ENCODE measurements at places on chromosomes 6 and 20.

GRCh38 chr6:21526974-21527373 is 66.6 kb upstream of the SOX4 start:
- no peak for DNase-seq

DNA sequence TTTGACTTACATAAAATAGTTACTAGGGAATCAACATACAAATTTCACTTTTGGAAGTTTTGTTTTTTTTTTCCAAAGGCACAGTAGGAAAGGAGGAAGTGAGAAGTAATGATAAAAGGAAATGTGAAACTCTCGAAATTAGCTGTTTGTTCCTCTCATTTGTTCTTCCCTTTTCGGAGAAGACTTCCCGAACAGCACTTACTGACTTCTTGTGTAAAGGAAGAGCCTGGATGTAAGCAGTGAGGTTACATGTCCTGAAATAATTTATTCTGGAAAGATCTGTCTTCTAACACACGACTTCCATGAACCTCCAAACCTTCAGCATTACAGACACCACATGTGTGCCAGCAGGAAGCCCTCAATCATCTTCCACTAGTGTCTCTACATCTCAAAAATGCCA is 59.1 kb downstream of the KIF16B start:
- no peak for DNase-seq

- no peak for DNase-seq
These were observed 120.9 kb downstream of the SYCP2 start for GRCh38 chr20:59812286-59813125.

- DNase-seq = no peak
These were observed 17.1 kb upstream of the BPI start for GRCh38 chr20:38286586-38287531.

DNA sequence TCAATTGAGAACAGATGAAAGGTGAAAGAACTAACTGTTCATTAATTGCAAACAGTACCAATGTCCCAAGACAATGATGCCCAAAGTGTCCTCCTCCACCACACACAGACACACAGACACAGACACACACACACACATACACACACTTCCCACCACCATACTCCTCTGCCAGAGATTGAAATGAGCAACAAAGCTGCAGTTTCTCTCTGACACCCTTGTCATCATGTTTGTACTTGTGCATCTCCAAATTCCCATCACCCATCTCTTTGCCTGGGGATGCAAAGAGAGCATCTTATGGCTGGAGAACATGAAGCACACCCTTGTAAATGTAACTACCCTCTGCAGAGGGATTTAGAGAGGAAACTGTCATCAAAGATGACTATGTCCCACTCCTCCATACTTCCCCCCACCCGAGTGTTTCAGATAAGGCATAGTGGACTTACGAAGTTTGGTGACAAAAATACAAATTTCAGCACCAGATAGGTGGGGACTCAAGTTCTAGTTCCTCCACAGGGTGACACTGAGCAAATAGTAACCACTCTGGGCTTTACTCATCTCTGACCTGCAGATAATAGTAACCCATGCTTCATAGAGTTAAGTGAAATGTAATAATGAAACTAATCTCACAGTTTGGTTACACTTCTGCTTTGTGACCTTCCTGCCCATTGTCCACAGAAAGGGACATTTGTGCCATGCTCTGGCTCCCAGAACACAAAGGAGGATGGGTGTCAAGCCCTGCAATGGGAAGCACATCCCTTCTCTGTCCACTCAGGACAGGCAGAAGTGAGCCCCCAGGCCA is 8.7 kb downstream of the MAFB start:
- DNase-seq = no peak

GRCh38 chr6:166153966-166154365 is 13.7 kb downstream of the TBXT start:
- no peak for DNase-seq

- peak; percentile 35 for DNase-seq
These were observed 155.1 kb upstream of the MLIP start for GRCh38 chr6:53956068-53956711.

DNA sequence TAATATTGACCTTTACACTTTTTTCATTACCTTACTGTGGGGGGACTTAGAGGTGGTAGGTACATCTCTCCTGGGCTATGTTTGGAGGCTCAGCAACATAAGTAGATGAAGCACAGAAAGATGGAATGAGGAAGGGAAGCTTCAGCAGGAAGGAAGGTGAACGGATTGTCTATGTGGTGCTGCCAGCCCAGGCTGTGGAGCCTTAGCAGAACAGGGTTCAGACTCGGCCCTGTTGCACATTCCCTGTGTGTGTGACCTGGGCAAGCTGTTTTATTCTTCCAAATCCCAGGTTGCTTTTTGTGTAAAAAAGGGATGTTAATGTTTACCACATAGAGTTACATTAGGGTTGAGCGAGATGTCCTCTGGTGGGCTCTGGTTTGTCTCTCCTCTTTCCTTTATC is 41.2 kb downstream of the ANKS1A start:
- DNase-seq = no peak

DNA sequence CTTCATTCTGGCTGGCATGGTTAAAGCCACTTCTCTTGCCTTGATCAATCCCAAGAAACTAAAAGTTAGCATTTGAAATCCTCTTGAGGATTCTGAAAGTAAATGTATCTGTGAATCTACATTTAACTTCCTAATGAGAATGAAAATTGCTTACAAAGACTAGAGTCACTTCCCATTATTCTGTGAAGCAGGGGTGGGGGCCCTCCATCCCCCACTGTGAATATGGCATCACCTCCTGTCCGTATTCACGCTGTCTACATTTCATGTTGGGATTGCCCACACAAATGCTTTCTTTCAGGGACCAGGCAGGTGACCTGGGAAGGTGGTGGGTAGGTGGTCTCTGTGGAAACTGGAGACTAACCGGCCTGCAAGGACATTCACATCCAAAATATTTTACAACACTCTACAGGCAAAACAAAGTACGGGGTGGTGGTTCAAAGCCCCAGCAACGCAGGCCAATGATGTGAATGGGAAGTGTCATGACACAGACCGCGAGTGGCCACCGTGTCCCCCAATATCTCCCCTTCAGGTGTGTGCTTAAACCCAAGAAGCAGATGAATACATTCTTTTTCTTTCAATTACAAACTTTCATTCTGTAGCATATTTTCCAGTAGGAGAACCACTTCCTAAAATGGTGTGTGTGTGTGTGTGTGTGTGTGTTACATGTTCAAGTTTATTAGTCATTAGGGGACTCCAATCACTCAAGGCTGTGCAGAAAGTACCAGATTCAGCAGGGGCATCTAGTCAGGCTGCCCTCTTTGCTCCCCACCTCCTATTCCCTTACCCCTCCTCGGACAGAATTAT is 132.2 kb downstream of the PRND start:
- DNase-seq = no peak

DNA sequence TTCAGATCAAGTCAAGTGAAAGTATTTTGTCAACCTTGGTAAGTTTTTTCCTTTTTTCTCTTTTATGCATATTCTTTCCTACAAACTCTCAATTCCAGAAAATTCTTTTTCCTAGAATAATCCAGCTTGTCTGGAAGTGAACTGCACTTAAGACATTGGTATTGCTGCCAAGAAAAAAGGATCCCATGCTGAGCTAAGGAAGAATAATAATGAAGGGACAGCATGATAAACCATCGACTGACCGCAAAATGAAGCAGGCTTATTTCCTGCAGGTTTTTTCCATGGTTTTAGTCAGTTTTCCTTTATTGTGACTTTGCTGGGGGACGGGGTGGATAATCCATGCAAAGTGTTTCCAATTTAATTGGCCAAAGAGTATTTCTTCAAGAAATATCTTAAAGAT is 857.6 kb upstream of the SLC35B3 start:
- no peak for DNase-seq

DNA sequence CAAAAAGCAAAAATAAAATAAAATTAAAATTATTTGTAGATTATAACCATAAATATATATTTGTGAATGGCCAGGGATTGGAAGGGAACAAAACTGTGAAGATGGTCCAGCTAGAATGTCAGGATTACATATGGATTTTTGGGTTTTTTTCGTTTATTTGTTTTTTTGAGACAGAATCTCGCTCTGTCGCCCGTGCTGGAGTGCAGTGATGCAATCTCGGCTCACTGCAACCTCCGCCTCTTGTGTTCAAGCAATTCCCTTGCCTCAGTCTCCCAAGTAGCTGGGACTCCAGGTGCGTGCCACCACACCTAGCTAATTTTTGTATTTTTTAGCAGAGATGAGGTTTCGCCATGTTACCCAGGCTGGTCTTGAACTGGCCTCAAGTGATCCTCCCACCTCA is 7.8 kb upstream of the C6orf132 start:
- DNase-seq = no peak

DNA sequence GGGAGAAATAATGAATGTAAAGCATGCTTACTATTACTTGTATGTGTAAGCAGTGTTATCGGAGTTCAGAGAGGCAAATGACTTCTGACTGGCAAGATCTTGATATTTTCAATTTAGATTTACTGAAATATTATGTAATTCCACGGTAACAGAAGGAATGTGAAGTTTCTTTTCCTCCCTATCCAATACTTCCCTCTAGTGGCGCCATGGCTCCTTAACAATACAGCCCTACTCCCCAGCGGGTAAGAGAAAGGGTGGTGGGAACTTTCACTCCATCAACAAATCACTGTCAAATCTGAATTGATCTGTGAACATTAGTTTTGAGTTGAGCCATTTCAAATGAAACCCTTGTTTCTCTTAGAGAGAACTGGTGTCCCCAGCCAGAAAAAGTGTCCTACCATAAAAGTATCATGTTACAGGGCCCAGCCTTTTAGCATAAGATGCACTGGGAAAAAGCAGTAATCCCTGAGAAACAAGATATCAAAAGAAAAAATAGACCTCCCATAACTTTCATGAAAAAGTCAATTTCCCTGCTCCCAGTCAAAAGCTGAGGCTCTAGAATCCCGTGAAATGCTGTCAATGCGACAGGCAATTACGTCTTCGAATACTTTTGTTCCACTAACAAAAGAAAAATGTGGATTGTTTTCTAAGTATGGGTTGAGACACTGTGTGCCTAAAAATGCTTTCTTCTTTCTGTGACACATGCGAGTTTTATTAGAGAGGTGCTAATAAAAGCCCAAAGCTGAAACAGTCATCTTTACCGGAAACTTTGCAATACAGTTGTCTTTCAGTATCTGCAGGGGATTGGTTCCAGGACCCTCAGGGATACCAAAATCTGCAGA is 12.9 kb downstream of the COX7A2 start:
- peak; percentile 12 for DNase-seq

DNA sequence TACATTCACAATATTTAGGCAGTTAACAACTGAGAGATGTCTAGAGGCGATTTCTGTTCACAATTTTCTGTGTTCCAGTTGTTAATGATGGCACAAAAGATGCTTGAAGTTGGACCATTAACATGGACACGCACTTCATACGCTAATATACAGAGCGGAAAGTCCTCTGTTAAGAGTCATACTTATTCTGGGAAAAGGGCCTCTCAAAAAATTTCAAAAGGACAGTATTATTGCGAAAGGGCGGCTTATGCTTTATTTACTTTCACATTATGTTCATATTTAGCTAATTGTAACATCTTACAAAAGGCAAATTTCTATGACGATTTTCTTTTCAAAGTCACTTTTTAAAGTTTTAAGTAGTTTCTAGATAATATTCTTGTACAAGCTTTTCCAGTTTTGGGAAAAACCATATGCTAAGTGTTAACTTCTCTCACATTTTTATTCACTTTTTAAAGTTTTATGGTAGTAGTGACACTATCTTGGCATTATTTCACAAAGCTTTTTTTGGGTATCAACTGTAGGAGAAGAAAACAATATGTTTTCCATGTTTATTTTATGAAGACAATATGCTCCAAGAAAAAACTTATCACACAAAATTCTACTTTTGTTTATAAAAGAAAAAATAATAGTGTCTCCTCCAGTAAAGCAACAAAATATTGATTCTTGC is 62.3 kb downstream of the MAP7 start:
- DNase-seq = no peak

DNA sequence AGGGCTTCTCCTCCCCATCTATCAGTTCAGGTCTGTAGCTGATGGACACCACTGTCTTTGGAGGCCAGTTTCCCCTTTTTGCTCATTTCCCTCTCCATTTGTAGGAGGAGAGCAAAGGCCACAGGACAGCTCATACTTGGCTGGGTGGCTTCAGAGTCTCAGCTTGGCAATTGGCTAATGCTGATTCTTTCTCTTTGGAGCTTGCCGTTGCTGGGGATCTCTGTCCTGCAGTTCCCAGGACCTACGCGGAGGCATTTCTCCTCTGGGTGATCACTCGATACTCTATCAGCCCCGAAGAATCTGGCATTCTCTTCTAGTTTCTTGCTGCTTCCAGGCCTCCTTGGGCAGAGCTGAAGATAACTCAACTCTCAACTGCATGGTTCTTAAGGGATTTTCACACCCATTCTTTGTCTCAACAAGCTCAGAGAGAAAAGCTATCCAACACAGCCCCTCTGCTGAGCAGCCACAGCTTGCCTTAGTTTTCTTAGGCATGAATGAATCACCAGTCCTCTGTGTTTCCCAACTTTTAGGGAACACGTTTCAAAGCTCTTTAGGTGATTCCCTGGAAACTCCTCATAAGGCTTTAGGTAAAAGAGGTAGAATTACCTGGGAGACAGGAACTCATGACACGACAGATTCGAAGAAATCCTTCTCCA is 19.2 kb upstream of the SSR1 start:
- DNase-seq = no peak

DNA sequence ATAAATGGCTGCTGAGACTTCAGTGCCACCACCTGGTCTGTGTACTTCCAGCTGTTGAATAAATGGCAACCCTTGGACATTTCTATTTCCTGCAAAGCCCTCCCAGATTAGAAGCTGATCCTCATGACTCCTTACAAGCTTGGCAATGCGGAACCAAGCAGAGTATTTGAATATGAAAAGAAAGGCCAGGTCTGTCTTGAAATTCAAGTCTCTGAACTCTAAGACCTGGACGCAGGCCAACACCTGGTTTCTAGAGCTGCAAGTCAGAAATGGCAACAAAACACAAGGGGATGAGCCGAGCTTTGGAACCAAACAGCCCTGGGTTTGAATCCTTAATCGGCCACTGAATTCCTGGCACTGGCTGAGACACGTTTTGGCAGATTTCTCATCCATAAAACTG is 353.4 kb downstream of the PTPRT start:
- no peak for DNase-seq

GRCh38 chr6:147873816-147874215 is 365.3 kb downstream of the SAMD5 start:
- no peak for DNase-seq

- no peak for DNase-seq
These were observed 23.6 kb downstream of the TOMM6 start for GRCh38 chr6:41811095-41811494.

Measured in NCI-H2227 treated with DMSO at 0.1 percent for 48 hours (cell line).